ENCODE measurements at places on chromosomes 3 and 15.
A peak's percentile ranks its signal among the peaks of the same experiment; 100 is the strongest.

GRCh38 chr3:150172356-150172755 is 201.7 kb upstream of the PFN2 start:
- DNase-seq: no peak

GRCh38 chr15:72790302-72790910 is 6.8 kb upstream of the ADPGK start:
- DNase-seq: no peak

- DNase-seq: no peak
These were observed 125.5 kb downstream of the GREM1 start for GRCh38 chr15:32843219-32843815.

- no peak for DNase-seq
These were observed 68.4 kb downstream of the MGLL start for GRCh38 chr3:127753898-127754410.

DNA sequence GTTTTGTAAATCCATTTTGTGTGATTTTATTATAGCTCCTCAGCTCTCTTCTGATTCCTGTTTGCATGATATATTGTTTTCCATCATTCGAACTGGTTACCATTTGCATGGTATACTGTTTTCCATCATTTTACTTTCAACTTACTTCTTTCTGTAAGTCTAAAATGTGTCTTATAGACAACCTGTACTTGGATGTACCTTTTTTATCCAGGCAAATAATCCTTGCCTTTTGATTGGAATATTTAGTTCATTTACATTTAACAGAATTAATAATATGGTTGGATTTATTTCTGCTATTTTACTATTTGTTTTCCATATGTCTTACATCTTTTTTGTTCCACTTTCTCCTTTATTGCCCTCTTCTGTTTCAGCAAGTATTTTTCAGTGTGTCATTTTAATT is 62.8 kb downstream of the CHD2 start:
- no peak for DNase-seq

- DNase-seq: peak; percentile 6
These were observed 165.0 kb downstream of the ABHD5 start for GRCh38 chr3:43855674-43856299.

- DNase-seq: no peak
These were observed 13.7 kb upstream of the SEMA3B start for GRCh38 chr3:50255251-50255615.

DNA sequence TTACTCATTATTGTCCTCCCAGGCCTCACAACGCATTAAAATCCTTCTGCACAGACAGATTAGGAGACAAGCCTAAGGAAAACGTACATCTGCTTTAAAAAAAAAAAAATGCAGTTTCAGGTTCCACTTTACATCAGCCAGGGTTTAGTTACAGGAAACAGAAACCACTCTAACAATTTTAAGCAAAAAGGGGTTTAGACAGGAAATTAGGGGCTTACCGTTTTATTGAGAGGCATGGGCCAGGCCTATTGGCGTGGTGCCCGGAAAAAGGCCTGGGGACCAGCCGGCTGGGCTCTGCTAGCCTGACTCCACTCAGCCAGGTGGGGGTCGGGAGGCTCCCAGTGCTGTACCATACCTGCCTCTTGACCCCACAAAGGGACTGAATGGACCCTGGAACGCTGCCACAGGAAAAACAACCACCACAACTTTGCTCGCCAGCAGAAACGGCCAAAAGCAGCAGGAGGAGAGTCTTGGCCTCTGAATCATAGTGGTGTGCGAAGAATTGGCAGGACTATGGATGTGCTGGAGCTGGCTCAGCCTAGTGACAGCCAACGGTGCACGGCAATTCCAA is 124.3 kb downstream of the CHSY1 start:
- peak; percentile 33 for DNase-seq

GRCh38 chr15:67685008-67685599 is 140.2 kb upstream of the SKOR1 start:
- DNase-seq: no peak

DNA sequence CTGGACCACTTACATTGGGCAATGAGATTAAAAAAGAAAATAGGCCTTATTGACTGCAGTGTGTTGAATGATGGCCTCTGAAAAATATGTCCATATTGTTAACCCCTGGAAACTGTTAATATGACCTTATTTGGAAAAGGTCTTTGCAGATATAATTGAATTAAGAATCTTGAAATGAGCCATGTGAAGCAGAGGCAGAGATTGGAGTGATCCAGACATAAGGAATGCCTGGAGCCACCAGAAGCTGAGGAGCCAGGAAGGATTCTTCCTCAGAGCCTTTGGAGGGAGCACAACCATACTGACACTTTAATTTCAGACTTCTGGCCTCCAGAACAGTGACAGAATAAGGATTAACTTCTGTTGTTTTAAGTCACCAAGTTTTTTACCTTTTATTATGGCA is 510.4 kb upstream of the AGTR1 start:
- DNase-seq: no peak

- no peak for DNase-seq
These were observed 184.0 kb downstream of the EBLN2 start for GRCh38 chr3:73245459-73245858.

DNA sequence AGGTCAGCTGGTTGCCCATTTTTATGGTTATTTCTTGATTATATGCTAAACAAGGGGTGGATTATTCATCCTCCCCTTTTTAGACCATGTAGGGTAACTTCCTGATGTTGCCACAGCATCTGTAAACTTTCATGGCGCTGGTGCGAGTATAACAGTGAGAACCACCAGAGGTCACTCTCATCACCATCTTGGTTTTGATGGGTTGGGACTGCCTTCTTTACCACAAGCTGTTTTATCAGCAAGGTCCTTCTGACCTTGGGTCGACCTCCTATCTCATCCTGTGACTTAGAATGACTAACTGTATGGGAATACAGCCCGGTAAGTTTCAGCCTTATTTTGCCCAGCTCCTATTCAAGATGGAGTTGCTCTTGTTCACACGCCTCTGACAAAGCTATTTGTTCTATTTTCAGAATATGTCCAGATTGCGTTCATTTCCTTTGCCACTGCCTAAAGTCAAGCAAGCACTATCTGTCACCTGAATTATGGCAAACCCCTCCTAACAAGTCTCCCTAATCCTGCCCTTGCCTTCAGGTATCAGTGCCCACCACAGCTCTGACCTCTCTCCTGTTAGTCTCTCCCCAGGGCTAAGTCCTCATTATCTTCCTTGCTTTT is 308.5 kb downstream of the ROBO2 start:
- DNase-seq: no peak

DNA sequence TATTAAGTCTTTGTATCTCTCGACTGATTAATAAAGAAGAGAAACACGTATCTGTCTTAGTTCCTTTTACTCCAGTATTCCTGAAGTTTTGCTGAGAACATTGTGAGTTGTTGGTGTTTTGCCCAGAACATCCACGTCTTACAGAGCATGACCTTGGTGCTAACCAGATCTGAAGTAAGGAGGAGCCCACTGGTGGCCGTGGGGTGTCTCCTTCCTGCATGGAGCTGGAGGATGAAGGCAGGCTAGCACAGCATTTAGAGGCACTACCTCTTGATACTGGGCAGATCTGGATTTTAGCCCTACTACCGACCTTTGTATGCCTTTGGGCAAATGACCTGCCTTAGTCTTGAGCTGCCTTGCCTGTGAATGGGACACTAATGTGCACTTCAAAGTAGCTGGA is 28.9 kb upstream of the ESYT3 start:
- DNase-seq: no peak

DNA sequence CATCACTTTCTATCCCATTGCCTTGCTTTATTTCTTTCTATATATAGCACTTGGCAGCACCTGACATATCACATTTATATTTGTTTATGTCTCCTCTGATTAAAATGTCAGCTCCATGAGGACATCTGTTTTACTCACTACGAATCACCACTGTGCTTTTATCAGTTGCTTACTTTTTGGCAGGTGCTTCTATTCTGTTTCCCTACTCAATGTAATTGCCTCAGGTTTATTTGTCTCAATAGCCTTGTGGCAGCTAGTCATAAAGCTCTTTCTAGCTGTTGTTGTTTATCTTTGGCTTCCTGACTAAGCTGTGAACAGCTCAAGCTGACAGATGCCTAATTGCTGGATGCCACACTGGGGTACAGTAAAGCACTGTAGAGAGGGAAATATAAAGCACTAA is 85.5 kb downstream of the VPS13C start:
- no peak for DNase-seq

GRCh38 chr3:11224870-11225229 is 47.3 kb upstream of the ATG7 start:
- no peak for DNase-seq

DNA sequence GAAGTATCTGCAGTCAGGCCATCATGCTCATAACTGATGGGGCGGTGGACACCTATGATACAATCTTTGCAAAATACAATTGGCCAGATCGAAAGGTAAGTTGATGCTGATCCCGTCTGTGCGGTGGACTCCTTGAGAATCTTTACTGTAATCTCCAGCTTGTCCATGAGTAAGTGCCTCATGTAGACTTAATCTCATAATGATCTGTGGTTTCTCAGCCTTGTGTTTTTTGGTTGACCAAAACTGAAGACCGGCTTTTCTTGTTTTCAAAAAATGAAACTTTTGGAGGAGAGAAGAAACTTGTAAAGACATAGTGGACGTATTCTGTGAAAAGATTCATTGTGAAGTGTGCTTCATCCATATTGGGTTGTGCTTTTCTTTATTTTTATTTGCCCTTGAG is 285.7 kb downstream of the LRTM1 start:
- no peak for DNase-seq

GRCh38 chr3:60932643-60933042 is 318.6 kb downstream of the FHIT start:
- DNase-seq: no peak

GRCh38 chr3:24829011-24829581 is 334.4 kb upstream of the THRB start:
- DNase-seq: no peak

GRCh38 chr3:46212101-46212500 is 4.0 kb upstream of the CCR1 start:
- DNase-seq: no peak

- no peak for DNase-seq
These were observed 24.6 kb downstream of the ITPR1 start for GRCh38 chr3:4517643-4518311.

GRCh38 chr3:42410370-42411131 is at the start of gene LYZL4:
LYZL4 (minus strand) TSS chr3:42410610; CDS start chr3:42407251, 3,359 bp downstream.
- no peak for DNase-seq

GRCh38 chr3:49341996-49342395 is 2.1 kb upstream of the USP4 start:
- DNase-seq: no peak

- DNase-seq: no peak
These were observed 14.5 kb upstream of the CAPN3 start for GRCh38 chr15:42344763-42345162.

GRCh38 chr15:92166751-92167405 is 226.8 kb upstream of the ST8SIA2 start:
- DNase-seq: no peak

DNA sequence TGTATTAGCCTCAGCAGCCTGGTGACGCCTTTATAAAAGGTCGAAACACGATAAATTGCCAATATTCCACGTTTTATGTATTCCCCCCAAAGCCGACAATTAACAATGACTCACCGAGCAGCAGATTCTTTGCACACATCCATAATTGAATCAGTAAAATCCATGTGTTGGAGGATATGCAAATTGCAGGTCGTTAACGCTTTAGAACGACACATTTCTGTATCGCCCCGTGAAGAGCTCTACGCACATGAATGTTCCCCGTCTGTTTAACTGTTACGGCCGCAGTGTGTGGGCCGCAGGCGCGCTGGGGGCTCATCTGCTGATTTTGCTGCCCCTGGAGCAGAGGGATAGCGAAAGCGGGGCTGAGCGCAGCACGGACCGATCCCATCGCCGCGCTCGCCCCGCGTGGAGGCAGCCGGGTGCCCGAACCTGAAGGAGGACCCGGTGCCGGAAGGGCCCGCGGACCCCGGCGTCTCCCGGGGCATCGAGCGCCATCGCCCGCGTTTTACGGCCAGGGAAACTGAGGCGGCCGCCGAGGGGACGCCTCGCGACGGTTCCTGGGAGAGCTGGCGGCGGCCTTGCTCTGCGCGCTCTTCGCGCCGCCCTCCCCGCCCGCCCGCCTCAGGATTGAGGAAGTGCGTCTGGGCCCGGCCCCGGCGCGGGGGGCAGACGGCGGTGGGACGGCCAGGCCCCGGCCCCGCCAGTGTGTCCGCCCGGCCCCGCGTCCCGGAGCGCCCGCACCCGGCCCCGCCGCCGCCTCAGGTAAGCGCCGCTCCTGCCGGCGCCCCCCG is at the start of gene LRRK1:
Gene LRRK1 (plus strand): TSS at position 668 of the 791 bp plus-strand sequence. CDS start 5,276 bp downstream, outside the sequence.
- DNase-seq: peak; percentile 4

DNA sequence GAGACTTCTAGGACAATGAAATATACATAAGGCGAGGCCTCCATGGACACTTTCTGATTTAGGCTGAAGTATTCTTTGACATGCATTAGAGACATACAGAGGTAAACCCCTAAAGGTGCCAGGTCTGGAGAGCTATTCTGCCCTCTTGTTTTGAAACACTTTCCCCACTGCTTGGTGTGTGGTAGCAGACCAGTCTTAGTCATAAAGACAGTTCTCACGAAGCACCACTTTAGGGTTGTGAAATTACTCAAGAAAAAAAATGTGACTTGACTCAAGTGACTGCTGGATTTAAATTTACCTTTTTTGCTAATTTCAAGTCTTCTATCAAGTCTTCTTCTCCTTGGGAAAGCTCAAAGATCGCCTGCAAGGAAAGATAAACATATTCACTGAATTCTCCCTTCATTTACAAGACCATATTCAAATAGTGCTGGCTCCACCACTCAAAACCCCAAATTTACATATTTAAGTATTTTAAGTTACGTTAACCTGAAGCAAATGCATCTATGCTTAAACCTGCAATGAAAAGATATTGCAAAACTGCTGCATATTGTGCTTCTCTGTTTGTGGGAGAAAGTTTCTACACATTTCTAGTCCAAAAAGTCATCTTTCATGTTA is 48.4 kb downstream of the ARHGEF3 start:
- no peak for DNase-seq

GRCh38 chr3:12135029-12135657 is 23.6 kb downstream of the TIMP4 start:
- DNase-seq: peak; percentile 61

DNA sequence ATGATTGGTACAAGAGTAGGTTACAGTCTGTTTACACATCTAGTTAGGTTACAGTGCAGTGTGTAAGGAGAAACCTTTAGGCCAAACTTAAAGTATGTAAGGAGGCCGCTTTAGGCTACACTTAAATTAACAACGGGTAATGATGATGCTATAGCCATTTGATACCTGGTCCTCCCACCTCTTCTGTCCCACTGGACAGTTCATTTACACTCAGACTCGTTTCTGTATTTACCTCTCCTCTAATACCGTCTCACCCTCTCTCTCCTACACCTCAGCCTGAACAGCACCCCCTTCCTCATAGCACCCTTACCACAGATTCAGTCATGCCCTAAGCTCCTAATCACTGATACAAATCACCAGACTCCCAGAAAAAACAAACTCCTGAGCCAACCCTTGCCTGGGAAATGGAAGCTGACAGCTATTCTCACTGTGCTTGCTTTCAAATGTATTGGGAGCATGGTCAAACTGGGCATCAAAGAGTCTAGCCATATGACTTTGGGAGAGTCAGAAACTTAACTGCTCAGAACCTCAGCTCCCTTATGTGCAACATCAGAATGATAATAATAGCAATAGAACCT is 241.3 kb upstream of the SETMAR start:
- DNase-seq: no peak

All from activated T-cell treated with anti-CD3 and anti-CD28 coated beads for 48 hours (primary cell).